Gastrocnemius medialis (tissue), 4 donors: ENCODE measurements at places on chromosomes 5 and 9. TPM values are rescaled to one million over a fixed set of nuclear protein-coding genes. Genes with fewer than 3 reads are reported as not detected.

The PRDM9 gene
- not detected for total RNA-seq

The PRRT1B gene
- not detected for total RNA-seq

The ORM2 gene
- 6.3 TPM for total RNA-seq

The FOXD1 gene
- 0.41 TPM for total RNA-seq

The UBQLN1 gene
- 224 TPM for total RNA-seq

The EFNA5 gene
- total RNA-seq, result 0.15 TPM

The GRIN1 gene
- not detected for total RNA-seq

The N4BP3 gene
- 3.2 TPM for total RNA-seq

The IFNK gene
- not detected for total RNA-seq

The TMC1 gene
- total RNA-seq, result 1.2 TPM

The SETD9 gene
- total RNA-seq, result 7.0 TPM

The CTNND2 gene
- total RNA-seq, result not detected

The ARHGEF37 gene
- 24.5 TPM for total RNA-seq

The PHF24 gene
- 0.04 TPM for total RNA-seq

The FSTL4 gene
- total RNA-seq, result not detected

The DIMT1 gene
- total RNA-seq, result 27.8 TPM

The PCDHB16 gene
- 2.2 TPM for total RNA-seq

The PCAT7 gene
- total RNA-seq, result not detected

The ACTBL2 gene
- not detected for total RNA-seq

The FAM153A gene
- total RNA-seq, result not detected

The ATG10 gene
- 7.2 TPM for total RNA-seq

The SNCAIP gene
- 0.31 TPM for total RNA-seq

The PCDHGC5 gene
- 1.5 TPM for total RNA-seq

The PITX1 gene
- total RNA-seq, result 5.3 TPM

The DMRT2 gene
- 0.91 TPM for total RNA-seq

The ADGRD2 gene
- total RNA-seq, result not detected

The SPINK4 gene
- not detected for total RNA-seq

The TRIM7 gene
- total RNA-seq, result 42.1 TPM

The TPRN gene
- total RNA-seq, result 10.2 TPM

The C7 gene
- 5.4 TPM for total RNA-seq

The SPATA31A7 gene
- not detected for total RNA-seq

The SPATA31A1 gene
- not detected for total RNA-seq

The IL33 gene
- total RNA-seq, result 3.1 TPM

The SLC26A2 gene
- 6.5 TPM for total RNA-seq

The HSD17B3 gene
- not detected for total RNA-seq

The GRXCR2 gene
- total RNA-seq, result not detected

The ADAMTS13 gene
- 2.2 TPM for total RNA-seq

The TRIP13 gene
- 0.55 TPM for total RNA-seq

The TAF11L5 gene
- total RNA-seq, result not detected

The FAM221B gene
- not detected for total RNA-seq

The NKD2 gene
- total RNA-seq, result not detected

The HEMGN gene
- not detected for total RNA-seq

The STKLD1 gene
- 1.4 TPM for total RNA-seq

The CDHR2 gene
- total RNA-seq, result 0.07 TPM

The FAM120AOS gene
- 22.8 TPM for total RNA-seq

The PPP3R2 gene
- not detected for total RNA-seq

The SEMA6A gene
- 6.5 TPM for total RNA-seq

The STXBP1 gene
- 10.9 TPM for total RNA-seq

The SARDH gene
- total RNA-seq, result 0.51 TPM

The SLC4A9 gene
- not detected for total RNA-seq

The FASTKD3 gene
- total RNA-seq, result 7.2 TPM

The CATSPER3 gene
- total RNA-seq, result 0.56 TPM

The ADAMTS16 gene
- total RNA-seq, result not detected

The CACFD1 gene
- total RNA-seq, result 7.6 TPM

The MAMDC4 gene
- 0.95 TPM for total RNA-seq

The C9orf153 gene
- total RNA-seq, result not detected

The TAF11L4 gene
- total RNA-seq, result not detected

The OR13D1 gene
- total RNA-seq, result not detected
